ENCODE measurements at places on chromosomes 13 and 19. TPM values are rescaled to one million over a fixed set of nuclear protein-coding genes. Genes with fewer than 3 reads are reported as not detected.

GRCh38 chr13:45042539-45042938 is 53.2 kb downstream of the GPALPP1 start:
- DNase-seq, result no peak

DNA sequence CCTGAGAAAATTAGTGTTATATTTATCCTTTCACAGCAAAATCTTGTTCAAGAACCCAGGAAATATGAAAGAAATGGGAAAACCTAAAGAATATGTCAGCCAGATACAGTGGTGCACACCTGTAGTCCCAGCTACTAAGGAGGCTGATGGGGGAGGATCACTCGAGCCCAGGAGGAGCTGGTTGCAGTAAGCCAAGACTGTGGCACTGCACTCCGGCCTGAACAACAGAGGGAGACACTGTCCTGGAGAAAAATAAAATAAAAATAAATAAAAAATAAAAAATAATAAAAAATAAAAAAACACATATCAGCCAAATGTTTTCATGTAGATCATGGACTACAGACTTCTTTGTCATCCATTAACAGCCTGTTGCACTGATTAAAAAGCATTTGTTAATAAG is 244.8 kb upstream of the KLHL1 start:
- no peak for DNase-seq

ZNF554 gene
- 3.2 TPM for total RNA-seq

DNA sequence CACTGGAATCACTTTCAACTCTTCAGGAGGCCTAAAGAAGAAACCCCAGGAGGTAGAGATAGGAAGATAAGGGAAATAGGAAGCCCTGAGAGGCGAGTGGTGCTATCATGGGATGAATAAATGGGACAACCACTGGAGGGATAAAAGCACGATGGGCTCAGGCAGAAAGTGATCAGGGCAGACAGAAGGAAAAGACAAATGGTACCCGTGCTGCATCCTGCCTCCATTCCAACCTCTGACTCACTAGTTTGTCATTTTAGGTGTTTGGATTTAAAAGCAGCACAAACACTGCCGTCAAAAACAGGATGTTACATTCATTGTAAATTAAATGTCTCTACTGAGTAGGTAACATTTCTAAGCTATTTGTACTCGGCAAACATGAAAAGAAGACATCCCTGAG is 314.3 kb upstream of the HTR2A start:
- DNase-seq, result no peak

DNA sequence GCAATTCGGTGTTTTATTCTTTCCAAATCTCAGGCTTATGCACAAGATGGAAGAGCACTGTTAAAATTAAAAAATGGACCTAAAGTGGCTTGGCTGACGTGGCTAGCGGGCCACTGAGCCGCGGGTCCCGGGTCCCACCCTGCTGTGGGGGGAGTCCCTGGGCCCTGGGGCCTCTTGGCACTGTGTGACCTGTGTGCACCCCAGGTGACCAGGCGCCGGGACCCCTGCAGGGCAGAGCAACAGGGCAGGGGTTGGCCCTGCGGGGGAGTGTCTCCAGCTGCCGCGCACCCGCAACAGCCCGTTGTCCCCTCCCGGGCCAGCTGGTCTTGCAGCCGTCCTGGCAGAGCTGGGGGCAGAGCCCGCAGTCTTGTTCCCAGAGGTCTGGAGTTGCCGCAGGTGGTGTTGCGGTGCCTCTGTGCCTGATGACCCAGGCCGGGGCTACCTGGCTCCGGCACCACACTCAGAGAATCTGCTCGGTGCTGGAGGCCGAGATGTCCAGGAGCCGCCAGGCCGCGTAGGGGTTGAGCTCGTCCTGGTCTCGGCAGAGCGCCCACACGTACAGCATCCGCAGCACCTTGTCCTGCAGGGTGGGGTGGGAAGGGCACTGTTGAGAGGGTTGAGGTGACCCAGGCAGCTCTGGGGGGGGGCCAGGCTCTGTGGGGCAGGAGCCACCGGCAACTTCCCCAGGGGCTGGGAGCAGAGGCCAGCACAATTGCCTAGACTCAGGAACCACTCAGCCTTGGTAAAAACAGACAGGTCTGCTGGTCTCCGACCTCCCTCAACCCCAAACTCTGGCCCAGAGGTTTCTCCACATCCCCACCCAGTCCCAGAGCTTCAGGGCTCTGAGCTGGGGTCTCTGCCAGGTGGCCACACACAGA is 1.0 kb upstream of the CTXN1 start:
- DNase-seq, result no peak

DNA sequence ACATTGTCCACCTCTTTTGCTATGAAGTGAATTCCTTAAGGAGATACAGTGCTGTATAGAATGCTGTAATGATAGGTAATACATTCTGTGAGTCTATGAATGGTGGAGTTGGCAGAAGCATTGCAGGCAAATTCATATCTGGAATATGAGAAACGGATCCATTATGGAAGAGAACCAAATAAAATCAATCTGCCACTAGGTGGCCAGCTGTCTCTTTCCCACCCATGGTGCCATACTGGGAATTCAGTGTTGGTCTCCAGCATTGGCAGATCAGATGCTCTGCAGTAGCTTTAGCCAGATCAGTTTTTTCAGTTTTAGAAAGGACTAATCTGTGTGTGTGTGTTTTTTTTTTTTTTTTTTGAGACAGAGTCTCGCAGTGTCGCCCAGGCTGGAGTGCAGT is 27.6 kb downstream of the DNAJC3 start:
- DNase-seq, result no peak

AMER2 gene
- not detected for total RNA-seq

DNA sequence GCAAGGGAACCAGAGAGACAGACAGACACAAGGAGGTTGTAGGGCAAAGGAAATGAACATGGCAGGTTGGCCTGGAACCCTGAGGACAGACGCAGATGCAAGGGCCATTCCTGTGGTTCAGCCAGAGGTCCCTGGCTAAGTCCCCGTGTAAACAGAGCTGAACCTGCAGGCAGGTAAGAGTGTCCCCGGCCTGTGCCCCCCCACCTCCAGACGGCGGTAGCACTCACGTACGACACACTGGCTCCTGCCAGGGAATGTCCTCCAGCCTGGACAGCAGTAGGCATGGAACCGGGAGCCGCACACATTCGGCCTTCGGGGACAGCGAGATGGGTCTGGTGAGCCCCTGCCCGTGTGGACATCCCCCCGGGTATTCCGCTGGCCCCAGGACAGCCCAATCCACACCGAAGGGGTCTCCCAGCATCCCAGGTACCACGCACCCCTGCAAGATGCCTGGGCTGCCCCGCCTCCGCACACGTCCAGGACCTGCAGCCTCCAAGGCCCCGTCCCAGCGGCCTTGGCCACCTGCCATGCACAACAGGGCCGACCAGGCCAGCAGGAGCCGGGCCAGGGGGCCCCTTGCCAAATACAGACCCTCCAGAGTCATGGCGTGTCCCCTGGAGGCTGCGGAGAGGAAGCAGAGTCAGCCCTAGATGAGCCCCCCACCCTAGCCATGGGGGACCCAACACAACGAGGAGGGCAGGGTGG is 2.4 kb downstream of the FBN3 start:
- DNase-seq, result no peak

DNA sequence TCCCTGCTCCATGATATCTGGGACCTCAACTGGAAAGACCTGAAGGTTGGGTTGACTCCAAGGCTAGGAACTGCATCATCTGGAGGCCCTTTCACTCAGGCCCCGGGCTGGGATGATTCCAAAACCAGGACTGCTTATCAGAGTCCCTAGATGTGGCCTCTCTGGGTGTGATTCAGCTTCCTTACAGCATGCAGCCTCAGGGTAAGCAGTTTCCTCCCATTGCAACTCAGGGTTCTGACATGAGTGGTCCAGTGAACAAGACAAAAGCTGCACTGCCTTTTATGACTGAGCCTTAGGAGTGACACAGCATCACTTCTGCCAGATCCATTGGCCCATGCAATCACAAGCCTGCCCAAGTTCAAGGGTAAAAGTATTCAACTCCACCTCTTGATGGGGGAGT is 502.8 kb downstream of the COG6 start:
- peak; percentile 68 for DNase-seq

- DNase-seq, result no peak
Measured at GRCh38 chr19:36049080-36049698, 4.9 kb downstream of the THAP8 start.

DNA sequence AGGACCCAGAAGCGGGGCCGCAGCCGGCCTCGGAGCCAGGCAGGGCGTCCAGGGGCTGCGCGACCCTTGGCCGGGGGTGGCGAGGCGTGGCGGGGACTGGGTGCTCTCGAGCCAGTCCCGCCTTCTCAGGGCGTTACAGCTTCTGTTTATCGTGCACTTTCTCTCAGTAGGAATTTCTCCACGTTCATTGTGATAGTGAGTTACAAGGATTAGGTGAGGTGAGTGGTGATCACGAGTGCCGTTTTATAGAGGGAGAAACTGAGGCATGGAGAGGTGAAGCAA is 600 bp downstream of the AP1M1 start:
- DNase-seq, result no peak

NLRP4 gene
- not detected for total RNA-seq

DNA sequence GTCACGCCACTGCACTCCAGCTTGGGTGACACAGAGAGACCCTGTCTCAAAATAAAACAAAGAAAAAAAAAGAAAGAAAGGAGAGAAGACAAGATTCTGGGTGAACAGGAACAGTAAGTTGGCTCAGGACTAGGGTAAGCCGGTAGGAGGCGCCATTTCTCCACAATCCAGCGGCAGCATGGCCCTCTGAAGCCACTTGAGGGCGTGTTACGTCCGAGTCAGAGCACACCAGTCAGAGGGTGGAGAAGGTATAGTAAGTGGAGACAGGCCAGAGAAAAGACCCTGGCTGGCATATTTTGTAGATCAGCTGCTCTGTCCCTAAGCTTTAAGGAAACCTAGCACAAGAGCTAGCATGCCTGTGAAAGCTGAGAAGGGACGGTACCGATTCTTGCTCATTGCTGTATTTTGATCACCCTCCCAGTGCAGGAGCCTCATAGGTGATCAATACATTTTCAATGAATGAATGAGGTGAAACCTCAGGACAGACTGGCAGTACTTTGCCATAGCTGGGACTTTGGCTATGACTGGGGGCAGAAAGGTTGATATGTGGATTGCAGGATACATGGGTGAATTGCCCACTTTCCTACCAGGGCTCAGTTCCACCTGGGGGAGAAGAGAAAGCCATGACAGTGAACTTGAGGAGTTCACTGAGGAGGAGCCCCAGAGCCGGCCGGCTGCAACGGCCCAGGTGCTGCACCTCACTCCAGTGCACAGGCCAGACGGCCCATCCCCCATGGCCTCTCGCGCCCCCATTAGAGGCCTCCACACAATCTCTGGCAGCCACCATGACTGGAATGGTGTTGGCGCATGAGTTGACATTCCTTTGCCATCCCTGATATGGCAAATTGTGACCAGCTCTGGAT is 23.5 kb downstream of the POU2F2 start:
- DNase-seq, result peak; percentile 78

DNA sequence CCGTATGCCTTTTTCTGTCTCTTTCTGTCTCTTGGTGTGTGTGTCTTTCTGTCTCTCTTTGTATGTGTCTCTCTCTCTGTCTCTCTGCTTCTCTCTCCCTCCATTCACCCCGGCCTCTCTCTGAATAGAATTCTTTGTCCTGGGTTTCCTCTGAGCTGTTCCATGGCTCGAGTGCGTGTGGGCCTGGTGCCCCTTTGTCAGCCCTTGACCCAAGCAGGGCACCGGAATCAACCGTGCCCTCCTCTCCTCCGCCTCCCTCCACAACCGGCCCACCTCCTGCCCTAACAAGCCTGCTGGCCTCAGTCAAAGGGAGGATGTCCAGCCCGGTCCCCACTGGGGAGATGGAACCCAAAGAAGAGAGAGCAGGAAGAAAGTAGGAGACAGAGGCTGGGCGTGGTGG is 3.2 kb downstream of the AXL start:
- DNase-seq, result no peak

GRCh38 chr13:85997587-85997986 is 198.4 kb upstream of the SLITRK6 start:
- no peak for DNase-seq

DNA sequence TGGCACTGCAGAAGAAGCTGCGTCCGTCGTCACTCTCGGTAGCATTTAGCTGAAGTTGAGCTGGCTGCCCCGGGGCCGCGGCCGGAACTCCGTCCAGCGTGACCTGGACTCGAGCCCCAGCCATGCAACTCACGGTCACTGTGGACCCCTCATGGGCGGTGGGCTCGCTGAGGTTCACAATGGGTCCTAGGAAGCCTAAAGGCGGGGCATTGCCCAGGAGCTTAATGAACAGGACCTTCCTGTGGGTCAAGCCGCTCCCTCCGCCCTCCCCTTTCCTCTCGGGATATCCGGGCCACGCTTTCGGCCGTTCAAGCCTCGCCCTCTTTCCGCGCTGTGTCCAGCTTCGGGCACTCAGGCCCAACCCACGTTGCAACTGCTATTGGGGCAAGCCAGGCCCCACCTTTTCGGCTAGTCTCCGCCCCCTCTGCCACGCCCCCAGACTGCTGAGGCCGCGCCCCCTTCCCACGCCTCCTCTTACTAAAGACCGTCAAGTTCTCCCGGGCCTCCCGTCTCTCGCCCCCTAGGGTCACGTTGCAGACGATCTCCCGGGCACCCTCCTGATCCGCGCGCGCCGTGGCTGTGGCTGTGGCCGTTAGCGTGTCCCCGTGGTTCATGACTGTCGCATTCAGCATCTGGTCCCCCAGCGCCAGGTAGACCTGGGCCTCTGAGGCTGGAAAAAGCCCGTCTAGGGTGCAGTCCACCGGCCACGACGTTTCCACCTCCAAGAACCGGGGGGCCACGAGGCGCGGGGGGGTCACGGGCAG is 1.4 kb upstream of the RAVER1 start:
- peak; percentile 84 for DNase-seq

DNA sequence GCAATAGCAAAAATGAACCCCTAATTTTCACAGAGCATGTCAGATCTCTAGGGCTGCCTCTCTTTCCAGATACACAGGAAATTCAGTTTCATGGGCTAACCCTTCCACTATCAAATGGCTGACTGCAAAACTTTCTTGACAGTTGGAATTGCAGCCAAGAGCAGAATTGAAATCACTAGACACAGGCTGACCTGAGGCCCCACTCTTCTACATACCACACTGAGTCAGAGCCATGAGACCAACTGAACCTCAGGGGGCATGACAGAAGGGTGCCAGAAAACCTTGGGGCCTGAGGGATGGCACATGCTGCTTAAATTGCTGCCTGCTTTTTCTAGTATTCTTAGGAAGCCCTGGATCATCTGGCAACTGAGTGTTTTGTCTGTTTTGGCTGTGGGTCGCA is 1.7 kb upstream of the DLEU7 start:
- no peak for DNase-seq

DNA sequence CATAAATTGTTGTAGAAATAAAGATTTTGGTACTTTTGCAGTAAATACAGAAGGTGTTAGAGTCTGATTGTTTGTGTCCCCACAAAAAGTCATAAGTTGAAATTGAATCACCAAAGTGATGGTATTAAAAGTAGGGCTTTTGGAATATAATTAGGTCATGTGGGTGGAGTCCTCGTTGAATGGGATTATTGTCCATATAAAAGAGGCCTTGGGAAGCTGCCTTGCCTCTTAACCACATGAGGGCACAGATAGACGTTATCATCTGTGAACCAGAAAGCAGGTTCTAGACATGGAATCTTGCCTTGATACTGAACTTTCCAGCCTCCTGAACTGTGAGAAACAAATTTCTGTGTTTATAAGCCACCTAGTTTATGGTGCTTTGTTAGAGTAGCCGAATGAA is 186.8 kb downstream of the PRR20E start:
- no peak for DNase-seq

Data from pulmonary artery endothelial cell (primary cell).